Ascending aorta (tissue), 2 donors: ENCODE measurements at places on chromosomes 12 and 14.
A peak's percentile ranks its signal among the peaks of the same experiment; 100 is the strongest.

- DNase-seq: no peak
Observed at GRCh38 chr12:101696251-101697196, 916 bp upstream of the CHPT1 start.

DNA sequence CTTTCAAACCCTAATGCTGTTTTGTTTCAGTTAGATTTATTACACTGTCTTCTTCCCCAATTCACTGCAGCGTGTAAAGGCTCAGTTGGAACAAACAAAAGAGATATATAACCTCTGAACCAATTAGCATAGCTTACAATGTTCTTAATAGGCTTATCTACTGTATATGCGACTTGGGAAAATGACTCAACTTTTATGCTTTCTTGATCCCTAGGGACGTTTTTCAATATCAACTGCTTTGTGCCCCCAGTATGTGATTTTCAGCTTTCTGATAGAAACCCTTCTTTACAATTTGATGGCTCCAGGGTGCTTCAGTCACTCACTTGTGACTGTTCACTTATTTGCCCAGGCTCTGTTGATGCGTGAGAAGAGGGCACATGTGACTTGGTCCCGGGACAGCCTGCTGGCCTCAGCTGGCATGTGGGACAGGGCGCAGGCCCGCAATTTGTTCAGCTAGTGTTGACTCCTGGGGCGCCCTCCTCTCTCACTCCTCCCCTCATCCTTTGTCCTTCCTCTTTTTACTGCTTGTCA is 107.1 kb downstream of the TMTC2 start:
- DNase-seq: no peak

DNA sequence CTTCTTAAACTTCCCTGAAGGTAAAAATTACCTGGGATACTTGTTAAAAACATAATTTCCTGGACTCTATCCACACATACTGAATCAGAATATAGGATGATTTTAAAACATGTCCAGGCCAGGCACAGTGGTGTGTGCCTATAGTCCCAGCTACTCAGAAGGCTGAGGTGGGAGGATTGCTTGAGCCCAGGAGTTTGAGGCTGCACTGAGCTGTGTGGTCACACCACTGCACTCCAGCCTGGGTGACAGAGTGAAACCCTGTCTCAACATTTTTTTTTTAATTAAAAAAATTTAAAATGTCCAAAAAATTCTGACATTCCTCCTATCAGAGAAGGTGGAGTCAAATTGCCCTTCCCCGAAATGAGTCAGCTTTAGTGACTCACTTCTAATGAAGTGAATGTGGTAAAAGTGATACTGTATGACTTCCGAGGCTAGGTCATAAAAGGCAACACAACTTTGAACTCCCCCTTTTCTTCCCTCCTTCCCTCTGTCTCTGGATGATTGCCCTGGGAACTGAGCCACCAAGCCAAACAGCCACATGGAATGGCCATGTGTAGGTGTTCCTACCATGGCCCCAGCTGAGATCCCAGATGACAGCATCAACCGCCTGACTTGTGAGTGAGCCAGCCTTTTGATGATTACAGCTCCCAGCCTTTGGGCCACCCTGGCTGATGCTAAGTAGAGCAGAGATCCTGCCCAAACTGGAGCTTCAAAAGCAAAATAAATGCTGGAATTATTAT is 36.3 kb downstream of the LIMA1 start:
- peak; percentile 91 for DNase-seq

GRCh38 chr14:75499084-75499875 is 23.0 kb upstream of the BATF start:
- DNase-seq: no peak

DNA sequence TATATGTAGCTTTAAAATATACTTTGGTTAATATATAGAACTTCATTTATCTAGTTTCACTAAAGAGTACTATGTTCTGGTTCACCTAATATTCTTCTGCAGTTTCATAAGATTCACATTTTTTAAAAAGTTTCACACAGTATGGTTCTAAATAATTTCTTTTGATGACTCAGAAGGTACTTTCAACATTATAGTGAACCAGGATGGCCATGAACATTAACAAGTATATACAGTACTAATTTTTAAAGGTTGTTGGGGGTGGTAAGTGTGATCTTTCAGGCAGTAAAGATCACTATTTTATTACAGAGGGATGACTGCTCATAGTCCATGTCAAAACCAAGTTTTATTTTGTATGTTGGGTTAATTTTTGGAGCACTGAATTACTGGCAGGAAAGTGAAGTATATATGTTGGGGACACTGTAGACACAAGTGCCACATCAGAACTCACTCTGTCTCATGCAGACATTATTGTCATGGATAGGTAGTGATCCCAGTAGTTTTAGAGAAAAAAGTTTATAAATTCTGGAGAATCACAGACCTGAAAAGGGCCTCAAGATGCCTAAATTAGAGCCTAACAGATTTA is 60.0 kb downstream of the DCAF5 start:
- no peak for DNase-seq

DNA sequence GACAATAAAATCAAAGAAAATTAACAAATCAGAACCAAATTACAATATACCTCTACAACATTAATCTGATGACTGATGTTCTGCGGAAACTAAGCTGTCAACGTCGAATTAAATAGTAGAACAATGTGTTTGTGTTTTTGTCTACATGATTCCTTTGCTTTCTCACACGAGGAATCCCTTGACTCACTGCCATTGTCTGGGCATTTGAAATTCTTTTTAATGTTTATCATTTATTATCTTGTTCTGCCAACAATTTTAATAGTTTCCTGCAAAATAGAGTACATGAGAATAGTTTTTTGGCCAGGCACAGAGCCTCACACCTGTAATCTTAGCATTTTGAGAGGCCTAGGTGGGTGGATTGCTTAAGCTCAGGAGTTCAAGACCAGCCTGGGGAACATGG is 76.6 kb upstream of the KRAS start:
- DNase-seq: no peak

DNA sequence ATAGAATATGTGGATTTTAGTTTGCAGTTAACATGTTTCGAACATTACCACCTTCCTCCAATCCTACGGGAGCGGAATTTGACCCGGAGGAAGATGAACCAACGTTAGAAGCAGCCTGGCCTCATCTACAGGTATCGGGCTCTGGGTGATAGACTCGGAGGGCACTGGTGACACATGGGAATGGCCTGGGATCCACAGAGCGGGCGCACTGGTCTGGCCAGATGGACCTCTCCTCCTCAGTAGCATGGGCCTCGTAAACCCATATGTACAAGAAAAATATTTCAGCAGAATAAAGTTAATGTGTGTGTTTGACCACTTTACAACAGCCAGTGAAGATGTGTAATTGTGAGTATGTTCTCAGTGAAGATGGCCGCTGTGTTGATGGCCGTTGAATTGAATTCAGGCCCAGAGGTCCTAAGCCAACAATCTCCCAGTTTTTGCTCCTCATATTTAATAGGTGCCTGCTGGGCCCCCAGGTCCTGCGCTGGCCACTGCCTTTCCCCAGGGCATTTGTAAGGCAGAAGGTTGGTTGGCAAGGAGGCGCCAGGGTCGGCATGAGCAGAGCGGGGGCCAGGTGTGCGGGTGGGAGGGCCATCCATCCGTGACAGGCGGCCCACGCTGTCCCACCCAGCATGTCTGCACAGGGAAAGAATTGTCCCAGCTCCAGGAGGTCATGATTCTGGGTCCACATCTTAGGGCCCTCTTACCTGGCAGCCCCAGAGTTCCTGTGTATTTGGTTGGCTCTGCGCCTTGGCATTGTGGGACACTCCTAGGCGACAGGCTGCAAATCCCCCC is 82.0 kb upstream of the DYNC1H1 start:
- peak; percentile 52 for DNase-seq

- no peak for DNase-seq
Observed at GRCh38 chr14:79118291-79118690, 948.1 kb downstream of the NRXN3 start.

DNA sequence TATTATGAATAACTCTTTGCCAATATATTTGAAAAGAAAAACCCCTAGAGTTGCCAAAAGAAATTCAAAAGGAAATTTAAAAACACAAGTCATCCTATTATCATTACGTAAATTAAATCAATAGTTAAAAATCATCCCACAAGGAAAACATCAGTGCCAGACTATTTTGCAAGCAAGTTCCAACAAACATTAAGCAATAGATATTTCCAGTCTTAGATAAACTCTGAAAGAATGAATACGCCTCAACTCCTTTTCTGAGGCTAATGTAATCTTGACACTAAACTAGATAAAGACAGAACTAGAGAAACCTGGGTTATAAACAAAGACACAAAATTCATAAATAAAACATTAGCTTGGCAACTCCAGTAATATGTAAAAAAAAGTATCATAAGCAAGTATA is 245.9 kb downstream of the FOXN3 start:
- DNase-seq: no peak

DNA sequence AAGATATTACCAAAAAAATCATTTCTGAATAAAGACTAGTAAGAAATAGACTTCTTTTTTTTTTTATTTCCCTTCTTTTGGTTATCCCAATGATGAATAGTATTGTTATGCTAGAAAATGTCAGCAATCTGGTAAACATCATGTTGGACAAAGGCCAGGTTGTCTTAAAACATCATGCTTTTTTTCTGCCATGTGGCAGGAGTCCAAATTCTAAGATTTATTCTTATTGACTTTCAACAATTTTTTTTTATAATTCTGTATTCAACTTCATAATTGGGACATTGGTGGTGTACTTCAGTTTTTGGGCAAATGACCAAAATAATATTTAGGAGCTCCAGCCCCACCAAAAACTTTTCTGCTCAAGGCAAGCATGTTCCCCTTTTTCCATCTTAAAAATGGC is 10.5 kb downstream of the DCN start:
- DNase-seq: no peak

GRCh38 chr12:105369014-105369413 is 38.5 kb downstream of the C12orf75 start:
- DNase-seq: no peak

GRCh38 chr12:78534311-78534710 is 330.3 kb upstream of the SYT1 start:
- DNase-seq: no peak

DNA sequence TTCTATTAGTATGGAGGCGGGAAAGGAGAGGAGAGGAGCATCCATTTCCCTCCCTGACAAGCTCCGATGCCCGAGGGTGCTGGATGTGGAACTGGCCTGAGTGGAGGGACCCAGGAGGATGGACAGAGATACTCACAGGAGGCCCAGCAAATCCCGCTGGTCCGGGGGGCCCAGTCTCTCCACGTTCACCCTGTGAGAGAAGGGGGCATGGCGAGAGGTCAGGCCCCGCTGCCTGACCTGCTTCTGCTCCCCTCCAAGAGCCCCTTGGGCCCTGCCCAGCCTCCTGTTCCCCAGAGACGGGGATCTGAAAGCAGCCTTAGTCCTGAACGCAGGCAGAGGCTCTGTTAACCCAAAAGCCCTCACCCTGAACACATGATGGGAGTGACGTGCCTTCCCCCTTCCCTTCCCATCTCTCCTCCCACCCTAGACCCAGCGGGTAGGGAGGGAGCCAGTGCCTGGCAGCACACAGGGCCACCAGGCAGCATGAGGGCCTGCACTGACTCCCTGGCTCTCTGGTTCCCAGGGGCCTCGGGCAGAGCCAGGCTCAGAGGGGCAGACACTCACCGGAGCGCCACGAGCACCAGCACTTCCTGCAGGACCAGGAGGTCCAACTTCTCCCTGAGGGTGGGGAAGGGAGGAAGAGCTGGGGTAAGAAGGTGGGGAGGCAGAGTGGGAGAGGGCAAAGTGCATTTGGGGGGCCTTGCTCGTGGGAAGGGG is 17.5 kb downstream of the TMEM106C start:
- no peak for DNase-seq

GRCh38 chr12:89231686-89232085 is 120.6 kb downstream of the DUSP6 start:
- DNase-seq: no peak

- no peak for DNase-seq
Observed at GRCh38 chr12:132124766-132125425, 19.2 kb downstream of the DDX51 start.

DNA sequence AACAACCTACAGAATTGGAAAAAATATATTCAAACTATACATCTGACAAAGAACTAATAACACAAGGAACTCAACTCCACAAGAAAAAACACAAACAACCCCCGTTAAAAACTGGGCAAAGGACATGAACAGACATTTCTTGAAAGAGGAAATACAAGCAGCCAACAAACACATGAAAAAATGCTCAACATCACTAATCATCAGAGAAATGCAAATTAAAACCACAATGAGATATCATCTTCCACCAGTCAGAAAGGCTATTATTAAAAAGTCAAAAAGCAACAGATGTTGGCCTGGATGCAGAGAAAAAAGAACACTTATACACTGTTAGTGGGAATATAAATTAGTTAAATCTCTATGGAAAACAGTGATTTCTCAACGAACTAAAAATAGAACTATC is 82.6 kb upstream of the CCDC91 start:
- no peak for DNase-seq

DNA sequence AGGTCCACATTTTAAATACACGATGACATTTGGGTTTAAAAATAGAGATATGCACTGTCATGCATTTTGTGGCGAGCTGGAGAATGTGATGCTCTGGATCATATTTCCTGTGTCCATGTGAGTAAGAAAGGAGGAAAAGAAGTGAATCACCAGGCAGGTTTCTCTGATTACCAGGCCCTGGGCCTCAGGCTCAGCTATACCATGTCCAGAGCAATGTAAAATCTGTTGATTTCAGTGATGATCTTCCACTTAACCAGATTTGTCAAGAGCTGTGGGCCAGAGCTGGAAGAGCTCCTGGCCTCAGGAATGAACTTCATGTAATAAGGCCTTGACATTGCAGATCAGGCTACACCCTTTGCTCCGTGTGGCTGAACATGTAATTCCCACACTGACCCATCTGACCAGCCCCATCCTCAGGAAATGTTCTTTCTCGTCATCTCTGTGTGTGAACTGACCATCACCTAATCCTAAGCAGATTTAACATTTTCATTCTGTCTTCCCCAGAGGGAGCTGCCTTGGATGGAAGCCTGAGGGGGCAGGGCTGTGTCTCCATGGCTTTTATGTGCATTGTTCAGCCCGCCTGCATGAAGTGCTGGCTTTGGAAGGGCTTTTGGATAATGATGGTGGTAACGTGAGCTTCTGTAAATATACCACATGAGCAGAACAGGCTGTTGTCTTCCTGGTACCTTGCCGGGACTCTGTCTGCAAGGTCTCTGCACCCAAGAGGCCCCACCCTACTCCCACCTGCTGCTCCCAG is 54.5 kb downstream of the CRACR2A start:
- DNase-seq: no peak

DNA sequence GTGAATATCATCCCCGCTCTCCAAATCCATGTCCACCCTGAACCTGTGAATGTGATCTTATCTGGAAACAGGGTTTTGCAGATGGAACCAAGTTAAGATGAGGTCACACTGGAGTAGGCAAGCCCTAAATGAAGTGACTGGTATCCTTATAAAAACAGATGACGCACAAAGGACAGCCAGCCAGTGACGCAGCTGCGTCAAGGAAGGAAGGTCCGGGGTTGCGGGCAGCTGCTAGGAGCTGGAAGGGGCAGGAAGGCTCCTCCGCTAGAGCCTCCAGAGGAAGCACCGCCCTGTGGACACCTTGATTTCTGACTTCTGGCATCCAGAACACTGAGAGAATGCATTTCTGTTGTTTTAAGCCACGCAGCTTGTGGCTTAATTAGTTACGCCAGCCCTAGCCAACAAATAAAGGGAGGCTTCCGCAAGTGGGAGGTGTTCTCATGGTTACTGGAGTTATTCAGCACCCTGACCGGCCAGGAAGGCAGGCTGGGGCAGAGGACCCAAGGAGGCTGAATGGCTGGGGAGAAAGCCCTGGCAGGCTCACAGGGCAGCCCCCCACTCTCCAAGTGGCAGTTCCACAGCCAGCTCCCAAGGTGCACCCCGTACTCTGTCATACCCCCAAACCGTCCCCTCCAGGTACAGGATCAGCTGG is 127.6 kb upstream of the NCOR2 start:
- DNase-seq: no peak

- peak; percentile 90 for DNase-seq
Observed at GRCh38 chr12:47903927-47904712, 674 bp downstream of the VDR start.
